Aorta (tissue), 5 donors: ENCODE measurements at places on chromosomes 5 and 9. TPM values are rescaled to one million over a fixed set of nuclear protein-coding genes. Genes with fewer than 3 reads are reported as not detected.

The MARCHF3 gene
- 21.1 TPM for total RNA-seq

The SLC6A19 gene
- total RNA-seq: not detected

The RABEPK gene
- 15.4 TPM for total RNA-seq

The GLT6D1 gene
- total RNA-seq: not detected

The DEPDC1B gene
- total RNA-seq: 0.48 TPM

The CCNI2 gene
- total RNA-seq: not detected

The SLC6A7 gene
- not detected for total RNA-seq

The FOXD4L3 gene
- not detected for total RNA-seq

The FAM81B gene
- not detected for total RNA-seq

The IFNB1 gene
- total RNA-seq: not detected

The FIBCD1 gene
- total RNA-seq: not detected

The SPATA31D4 gene
- total RNA-seq: not detected

The RGS7BP gene
- total RNA-seq: 27.3 TPM

The CEL gene
- 3.6 TPM for total RNA-seq

The GRM6 gene
- not detected for total RNA-seq

The SPATA31D3 gene
- total RNA-seq: not detected

The IFNK gene
- total RNA-seq: not detected

The ISL1 gene
- not detected for total RNA-seq

The ARID3C gene
- not detected for total RNA-seq

The IRGM gene
- 0.30 TPM for total RNA-seq

The RNF130 gene
- 71.7 TPM for total RNA-seq

The BTNL8 gene
- total RNA-seq: 0.30 TPM

The FREM1 gene
- total RNA-seq: 18.9 TPM

The CDC20B gene
- total RNA-seq: not detected

The ADAMTSL2 gene
- 20.9 TPM for total RNA-seq

The LMAN2 gene
- 86.2 TPM for total RNA-seq

The GALT gene
- 50.9 TPM for total RNA-seq

The LRRC19 gene
- total RNA-seq: not detected
